Natural killer cell treated with Interleukin-12 subunit alpha and Interleukin-12 subunit beta and Interleukin-15 and Interleukin-18, amount 100 ng/mL, for 72 hours (primary cell): ENCODE measurements at places on chromosomes 4 and X. TPM values are rescaled to one million over a fixed set of nuclear protein-coding genes. Genes with fewer than 3 reads are reported as not detected.

FHIP1A gene
- total RNA-seq: 0.12 TPM

SRPX2 gene
- total RNA-seq: not detected

HS3ST1 gene
- total RNA-seq: not detected

SLC49A3 gene
- total RNA-seq: 15.9 TPM

PFKFB1 gene
- 0.81 TPM for total RNA-seq

SSX3 gene
- not detected for total RNA-seq

TEX28 gene
- not detected for total RNA-seq
